HL-60 (cell line): ENCODE measurements at places on chromosomes 12 and 14.

DNA sequence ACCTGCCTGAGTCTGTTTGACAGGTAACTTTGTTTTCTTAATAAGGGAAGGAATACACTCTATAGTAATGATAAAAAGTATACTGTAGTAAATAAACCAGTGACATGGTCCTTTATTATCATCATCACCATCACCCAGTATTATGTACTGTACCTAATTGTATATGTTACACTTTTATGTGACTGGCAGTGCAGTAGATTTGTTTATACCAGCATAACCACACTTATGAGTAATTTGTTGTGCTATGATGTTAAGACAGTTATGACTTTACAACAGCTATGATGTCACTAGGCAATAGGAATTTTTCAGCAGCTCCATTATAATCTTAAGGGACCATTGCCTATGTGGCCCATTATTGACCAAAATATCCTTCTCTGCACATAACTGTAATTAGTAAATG, 155.0 kb downstream of the NUBPL start:
- DNase-seq, result no peak

DNA sequence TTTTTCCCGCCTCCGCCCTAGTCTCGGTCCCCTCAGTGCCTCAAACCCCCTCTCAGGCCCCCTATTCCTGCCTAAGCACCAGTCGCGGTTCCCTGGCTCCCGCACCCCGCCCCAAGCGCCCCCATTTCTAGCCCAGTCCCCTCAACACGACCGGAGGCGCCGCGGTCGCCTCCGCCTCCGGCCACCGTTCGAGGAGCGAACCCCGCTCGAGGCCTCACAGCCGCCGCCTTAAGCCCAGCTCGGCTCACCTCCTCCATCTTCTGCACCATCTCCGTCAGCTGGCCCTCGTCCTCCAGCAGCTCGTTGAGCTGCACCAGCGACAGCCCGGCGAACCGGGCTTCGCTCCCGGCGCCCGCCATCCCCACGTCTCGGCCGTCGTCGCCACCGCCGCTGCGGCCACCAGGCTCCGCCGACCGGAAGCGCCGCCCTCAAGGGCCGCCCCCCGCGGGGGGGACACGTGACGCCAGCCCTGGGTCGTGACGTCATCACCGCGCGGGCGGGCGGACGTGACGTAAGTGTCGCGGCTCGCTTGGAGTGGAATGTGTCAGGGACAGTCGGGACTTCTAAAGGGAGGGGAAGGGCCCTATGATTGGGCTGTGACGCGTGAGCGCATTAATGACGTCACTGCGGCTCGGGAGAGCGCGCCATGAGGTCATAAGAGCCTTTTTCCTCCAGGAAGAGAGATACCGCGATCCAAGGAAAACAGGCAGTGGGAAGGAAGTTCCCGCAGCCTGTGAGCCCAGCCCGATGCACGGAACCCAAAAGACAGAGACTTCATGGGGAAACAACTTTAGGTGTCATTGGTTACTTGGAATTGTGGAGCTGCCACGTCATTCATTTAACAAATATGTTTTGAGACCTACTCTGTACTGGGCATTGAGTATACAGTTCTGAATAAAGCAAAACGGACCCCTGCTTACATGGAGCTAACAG, at the start of gene VPS37B:
TSS of gene VPS37B (minus strand) at position 421 of the 933 bp plus-strand sequence. CDS start at position 359, 62 bp downstream.
- peak; percentile 95 for DNase-seq

DNA sequence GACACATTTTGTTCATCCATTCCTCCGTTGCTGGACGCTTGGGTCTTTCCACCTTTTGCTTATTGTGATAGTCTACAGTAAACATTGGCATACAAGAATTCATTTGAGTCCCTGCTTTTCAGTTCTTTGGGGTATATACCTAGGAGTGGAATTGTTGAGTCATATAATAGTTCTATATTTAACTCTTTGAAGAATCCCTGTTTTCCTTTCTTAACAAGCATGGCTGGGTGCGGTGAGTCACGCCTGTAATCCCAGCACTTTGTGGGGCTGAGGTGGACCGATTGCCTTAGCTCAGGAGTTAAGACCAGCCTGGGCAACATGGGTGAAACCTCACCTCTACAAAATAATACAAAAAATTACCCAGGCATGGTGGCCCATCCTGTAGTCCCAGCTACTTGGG, 75.4 kb downstream of the CCDC92 start:
- no peak for DNase-seq

- DNase-seq, result no peak
These were observed 278.1 kb downstream of the NUAK1 start for GRCh38 chr12:105860561-105861207.

DNA sequence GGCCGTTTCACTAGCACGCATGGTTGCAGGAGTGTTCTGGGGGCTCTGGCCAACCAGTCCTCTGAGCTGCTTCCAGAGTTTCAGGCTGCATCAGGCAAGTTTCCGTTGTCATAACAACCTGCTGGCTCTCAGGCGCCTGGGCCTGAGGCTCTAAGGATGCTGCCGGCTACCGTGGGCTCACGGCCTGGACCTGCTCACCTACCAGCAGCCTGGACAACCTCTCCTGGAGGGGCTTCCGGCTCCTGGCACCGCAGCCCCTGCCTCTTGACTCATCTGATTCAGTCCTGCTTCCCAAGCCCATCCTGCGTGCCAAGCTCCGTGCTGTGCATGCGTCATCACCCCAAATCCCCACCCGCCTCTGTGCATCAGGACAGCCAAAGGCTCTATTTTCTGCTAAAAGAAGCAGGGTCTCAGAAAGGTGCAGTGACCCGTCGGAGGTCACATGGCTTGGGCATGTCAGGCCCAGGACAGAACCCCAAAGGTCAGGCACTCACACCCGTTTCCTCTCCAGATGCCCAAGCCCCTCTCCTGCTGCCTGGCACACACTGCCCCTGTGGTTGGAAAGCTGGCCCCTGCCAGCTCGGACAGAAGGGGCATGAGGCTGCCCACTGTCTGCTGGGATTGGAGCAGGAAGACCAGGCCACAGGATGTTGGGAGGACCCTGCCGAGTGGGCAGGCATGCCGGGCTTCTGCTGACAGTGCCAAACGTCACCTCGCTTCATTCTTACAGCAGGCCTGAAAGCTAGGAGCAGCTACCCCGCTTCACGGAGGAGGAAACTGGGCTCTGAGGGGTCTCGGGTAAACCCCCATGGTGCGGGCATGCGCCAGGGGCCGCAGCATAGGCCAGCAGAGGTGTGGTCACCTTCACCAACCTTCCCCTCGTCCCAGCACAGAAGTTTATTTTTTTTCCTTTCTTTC, 5.7 kb downstream of the BEGAIN start:
- DNase-seq, result no peak

DNA sequence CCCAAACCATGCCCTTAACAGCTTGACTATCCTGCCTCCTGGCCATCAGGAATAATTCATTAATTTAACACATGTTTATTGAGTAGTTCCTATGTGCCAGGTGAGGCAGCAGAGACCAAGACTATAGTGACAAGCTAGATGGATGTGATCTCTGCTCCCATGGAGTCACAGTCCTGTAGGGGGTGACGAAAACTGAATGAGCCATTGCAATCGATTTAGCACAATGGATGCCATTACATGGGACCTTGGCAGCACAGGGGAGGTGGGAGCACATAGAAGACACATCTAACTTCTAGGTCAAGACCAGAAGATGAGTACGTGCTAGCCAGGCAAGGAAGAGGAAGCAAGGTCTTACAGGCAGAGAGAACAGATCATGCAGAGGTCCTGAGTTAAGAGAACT, 68.7 kb downstream of the NOS1 start:
- DNase-seq, result no peak

- no peak for DNase-seq
These were observed 12.0 kb upstream of the CD9 start for GRCh38 chr12:6187948-6188793.

DNA sequence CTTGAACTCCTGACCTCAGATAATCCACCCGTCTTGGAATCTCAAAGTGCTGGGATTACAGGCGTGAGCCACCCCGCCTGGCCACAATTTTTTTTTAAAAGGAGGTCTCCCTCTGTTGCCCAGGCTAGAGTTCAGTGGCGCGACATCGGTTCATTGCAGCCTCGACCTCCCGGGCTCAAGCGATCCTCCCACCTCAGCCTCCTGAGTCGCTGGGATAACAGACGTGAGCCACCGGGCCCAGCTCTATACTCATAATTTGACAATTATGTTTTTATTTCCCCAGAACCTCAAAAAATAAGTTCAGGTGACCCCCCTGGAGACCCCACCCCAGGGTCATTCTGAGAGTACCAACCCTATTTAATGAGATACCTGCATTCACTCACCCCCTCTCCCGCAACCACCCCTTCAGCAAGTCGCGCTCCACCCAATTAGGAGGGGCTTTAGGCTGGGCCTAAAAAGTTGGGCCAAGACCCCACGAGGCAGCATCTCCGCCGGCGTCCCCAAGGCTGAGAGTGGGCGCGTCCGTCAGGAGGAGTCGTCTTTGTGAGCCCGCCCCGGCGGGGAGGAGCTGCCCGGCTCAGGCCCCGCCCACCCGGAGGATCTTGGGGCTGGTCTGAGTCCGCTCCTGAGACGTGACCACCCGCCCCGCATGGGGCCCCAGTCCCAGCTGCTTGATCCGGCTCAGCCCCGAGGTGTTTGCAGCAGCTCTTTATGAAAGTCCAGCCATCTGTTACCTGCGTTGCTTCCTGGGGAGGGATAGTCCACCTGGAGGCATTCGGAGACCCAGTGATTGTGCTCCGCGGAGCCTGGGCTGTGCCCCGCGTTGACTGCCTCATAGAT, at the start of gene ANKRD33:
TSS of gene ANKRD33 (plus strand) at position 628 of the 840 bp plus-strand sequence. CDS start at position 712, 84 bp downstream.
- no peak for DNase-seq

GRCh38 chr14:49962621-49963020, 69.7 kb downstream of the ARF6 start:
- DNase-seq, result no peak

DNA sequence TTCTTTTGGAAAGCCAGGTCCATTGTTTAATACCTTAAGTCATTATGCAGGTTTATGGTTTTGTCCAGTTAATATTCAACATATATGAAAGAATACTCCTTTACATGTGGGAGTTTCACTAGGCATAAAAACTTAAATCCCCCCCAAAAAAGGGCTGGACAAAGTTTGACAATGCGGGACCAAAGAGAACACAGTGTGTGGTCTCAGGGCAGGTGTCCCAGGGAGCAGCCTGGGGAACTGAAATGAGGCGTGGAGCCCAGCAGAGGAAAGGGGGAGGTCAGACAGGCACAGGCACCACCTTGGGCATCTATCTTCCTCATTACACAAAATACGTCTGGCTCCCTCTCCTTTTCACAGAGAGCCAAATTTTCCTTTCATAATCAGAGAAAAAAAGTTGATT, 22.5 kb downstream of the PKP2 start:
- DNase-seq, result no peak

DNA sequence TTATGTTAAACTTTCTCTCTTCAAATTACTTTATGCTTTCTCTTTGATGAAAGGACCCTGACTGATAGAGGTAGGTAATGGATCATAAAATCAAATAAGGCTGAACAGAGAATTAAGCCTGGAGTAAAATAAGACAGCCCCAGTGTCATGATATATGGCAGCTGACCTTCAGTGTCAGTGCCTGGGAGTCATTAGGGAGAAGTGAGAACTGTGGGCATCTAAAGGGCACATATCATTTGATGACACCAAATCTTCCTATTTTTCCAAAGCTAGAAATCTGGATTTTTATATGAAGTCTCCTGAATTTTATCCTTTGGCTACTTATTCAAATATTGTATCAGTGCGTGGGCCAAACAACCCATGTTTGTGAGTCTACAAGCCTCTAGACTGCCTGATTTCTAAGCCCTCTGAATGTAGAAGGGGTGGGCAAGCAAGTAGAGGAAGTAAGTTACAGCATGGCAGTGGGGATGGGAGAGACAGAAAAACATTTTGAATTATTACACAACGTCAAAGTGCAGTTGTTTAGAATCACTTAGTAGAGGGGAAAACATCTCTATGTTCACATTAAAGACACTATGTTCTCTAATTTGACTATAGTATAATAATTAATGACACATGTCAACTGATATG, 10.0 kb downstream of the SLC39A9 start:
- no peak for DNase-seq

DNA sequence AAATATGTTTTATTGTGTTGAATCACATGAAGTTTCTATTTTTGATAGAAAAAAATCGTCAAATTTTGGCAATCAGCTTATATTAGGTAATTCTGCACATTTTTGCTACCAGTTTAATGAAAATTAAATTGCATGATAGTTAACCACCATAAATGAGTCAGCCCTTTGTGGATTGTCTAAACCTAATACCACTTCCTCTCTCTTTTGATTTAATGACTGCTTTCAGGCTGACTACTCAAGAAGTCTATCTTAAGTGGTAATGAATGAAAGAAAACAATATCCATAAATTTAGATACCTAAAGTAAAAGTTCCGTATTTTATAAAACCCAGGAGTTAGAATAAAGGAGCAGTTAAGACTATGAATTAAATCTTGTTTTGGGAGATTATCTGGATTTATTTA, 450.5 kb downstream of the TMEM117 start:
- DNase-seq, result peak; percentile 6

- no peak for DNase-seq
These were observed 34.0 kb downstream of the PELI2 start for GRCh38 chr14:56152221-56152620.

DNA sequence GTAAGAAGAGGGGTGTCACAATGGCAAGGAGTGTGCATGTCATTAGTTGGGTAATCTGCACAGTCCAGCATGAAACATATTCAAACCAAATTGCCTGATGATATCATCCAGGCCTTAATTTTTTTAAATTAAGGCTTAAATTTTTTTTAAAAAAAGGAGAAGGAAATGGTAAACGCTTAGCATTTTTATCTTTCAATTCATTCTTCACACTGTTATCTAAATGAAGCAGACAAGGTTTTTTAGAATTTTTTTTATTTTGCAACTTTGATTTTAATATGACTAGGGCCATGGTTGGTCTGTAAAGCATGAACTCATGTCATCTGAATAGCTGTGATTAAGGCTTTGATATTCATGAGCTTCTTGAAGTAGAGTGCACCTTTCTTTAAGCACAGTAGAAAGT, 362.5 kb downstream of the SYT1 start:
- DNase-seq, result no peak

DNA sequence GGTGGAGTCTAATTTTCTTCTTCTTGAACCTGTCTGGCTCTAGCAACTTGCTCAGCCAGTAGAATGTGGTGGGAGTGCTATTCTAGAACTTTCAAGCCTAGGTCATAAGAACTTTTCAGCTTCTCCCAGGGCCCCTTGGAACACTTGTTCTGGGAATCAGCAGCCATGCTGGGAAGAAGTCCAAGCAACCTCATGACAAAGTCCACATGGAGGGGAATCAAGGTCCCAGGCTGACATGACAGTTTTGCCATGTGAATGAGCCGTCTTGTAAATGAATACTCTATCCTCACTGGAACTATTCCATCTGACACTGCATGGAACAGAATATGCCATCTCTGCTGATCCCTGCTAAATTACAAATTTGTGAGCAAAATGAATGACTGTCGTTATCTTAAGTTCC, 214.2 kb upstream of the TBX3 start:
- DNase-seq, result no peak
